Right atrium auricular region (tissue), 2 donors: ENCODE measurements at places on chromosomes 4 and X. TPM values are rescaled to one million over a fixed set of nuclear protein-coding genes. Genes with fewer than 3 reads are reported as not detected.

Gene CDS1
- total RNA-seq: 0.98 TPM

Gene PSMD10
- 22.5 TPM for total RNA-seq

DNA sequence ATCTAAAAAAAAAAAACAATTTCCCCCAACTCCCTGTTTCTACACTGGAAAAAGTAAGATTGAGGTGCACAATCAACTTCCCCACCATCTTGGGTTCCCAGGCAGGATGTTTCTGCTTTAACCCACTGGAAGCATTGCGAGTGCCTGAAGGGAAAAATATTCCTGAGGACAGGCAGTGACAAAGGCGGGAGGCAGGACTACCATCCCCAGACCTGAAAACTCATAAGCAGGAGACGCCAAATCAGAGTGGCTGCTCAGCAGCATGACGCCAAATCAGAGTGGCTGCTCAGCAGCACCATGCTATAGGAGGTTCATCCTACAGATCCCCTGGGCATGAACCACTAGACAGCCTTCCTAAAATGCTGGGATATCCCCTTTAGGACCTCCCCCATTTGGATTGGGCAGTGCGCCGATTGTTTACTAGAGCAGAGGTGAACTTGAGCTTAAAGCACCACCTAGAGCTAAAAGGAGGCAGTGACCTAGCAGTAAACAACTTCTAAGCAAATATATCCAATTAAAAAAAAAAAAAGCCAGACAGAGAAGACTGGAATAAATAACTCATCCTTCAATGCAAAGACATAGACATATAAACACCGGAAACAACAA is 35.0 kb upstream of the GK start:
- no peak for DNase-seq

DNA sequence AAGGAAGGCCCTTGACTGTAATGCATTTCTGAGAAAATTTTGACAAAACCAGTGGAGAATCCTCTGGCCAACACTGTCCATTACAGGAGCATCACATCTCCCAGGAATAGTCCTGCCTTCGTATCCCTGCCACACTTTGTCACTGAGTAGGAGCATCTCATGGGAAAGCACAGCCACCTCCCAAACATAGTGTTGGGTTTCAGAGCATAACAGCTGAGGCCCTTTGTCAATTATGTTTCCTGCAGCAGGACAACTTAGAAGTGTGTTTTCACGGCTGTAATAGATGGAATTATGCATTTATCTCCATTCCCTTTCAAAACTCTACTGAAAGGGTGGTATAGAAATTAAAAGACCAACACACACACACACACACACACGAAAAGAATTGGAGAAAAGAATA is 91.1 kb upstream of the SMAD1 start:
- DNase-seq: no peak

- DNase-seq: no peak
Observed at GRCh38 chr4:122224348-122224747, 72.2 kb downstream of the BLTP1 start.

- DNase-seq: no peak
Observed at GRCh38 chrX:133630362-133630761, 215.1 kb upstream of the GPC4 start.

DNA sequence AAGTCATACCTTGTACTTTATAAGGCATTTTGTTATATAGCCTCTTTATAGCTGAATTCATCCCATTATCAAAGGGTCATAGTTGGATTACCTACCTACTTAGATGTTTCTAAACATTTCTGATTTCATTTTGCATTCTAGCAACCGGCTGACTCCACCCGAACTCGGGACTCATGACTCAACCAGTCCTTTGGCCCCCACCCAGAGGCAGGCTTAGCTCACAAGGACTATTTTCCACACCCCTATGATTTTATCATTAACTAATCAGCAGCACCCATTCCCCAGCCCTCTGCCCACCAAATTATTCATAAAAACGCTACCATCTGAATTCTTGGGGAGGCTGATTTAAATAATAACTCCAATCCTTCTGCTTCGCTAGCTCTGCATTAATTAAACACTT is 79.9 kb upstream of the EGFL6 start:
- DNase-seq: peak; percentile 81

Gene CDK16
- 128 TPM for total RNA-seq

DNA sequence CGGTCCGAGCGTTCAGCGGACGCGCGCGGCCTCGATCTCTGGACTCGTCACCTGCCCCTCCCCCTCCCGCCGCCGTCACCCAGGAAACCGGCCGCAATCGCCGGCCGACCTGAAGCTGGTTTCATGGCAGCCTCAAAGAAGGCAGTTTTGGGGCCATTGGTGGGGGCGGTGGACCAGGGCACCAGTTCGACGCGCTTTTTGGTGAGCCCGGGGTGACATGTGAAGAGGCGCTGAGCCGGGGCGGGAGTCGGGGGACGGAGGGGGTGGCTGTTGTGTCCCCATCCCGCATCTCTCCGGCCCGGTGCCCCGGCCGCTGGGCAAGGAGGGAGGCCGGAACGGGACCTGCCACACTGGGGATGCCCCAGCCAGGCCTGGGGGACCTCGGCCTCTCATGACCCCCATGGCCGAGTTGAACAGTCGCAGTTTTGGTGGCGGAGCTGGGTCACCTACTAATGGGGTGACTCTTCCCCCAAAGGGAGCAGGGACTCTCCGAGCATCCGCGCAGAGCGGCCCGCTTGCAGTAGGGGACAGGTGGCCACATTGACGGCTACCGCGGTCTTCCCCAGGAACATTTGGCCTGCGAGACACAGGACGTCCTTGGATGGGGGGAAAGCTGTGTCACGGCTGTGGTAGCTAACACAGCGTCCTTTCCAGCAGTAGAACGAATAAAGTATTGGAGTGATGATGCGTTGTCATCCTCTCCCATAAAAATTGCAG is at the start of gene GK:
Gene GK, plus strand, starts transcription at position 9 of the 717 bp plus-strand sequence. Its CDS starts 115 bp downstream, at position 124.
- no peak for DNase-seq

DNA sequence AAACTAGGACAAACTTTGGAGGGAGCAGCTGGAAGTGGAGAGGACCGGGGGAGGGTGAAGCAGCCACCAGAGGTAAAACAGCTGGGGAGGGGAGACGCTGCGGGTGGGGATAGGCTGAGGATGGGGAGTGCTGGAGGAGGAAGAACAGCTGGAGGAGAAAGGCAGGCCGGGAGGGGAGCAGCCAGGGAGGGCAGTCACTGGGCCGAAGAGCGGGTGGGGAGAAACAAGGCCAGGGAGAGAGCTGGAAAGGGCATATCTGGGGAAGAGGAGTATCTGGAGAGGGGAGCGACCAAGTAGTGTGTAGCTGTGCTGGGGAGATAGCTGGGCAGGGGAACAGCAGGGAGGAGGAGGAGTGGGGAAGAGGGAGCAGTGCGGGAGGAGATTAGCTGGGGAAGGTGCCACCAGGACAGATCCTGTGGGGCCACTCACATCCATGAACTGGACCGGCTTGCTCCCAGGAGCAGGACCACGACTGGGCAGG is 2.7 kb downstream of the SLC38A5 start:
- DNase-seq: no peak

DNA sequence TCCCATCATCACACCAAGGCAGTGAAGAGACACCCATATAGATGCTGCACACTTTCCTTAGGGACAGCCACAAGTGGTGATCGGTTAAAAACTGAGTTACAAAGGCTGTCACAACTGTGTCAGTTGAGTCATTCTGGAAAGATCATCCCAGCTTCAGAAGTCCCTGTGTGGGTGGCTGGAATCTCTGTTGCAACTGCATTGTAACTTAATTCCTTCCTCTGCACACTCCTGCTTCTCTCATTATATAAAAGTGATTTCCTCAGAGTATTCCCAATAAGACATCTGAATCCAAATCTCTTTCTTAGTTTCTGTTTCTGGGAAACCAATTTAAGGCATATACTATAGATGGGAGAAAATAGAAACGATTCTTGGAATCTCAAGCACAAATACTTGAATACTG is 88.1 kb downstream of the FSTL5 start:
- no peak for DNase-seq

DNA sequence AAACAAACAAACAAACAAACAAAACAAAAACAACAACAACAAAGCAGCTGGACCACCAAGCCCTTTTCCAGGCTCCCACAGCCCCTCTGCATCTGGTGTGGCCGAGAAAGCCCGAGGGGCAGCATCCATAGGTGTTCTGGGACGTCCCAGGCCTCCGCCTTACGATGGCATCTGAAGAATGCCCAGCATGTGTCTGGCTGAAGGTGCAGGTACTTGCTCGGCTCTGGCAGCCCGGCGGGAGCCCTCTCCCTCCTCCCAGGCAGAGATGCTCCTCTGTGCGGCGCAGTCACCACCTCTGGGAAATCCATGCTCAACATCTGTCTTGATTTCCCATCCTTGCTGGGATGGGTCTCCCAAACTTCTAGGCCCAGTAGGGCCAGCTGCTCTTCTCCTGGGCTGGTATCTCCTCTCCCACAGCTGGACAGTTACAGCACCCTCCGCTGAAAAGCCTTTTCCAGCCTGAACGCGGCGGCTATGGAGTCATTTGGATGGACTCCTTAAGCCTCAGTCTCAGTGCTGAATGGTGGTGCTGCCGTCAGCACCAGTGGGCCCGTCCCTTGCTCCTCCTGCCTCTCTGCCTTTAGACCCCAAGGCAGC is 4.3 kb downstream of the PSAPL1 start:
- DNase-seq: no peak

Gene SPANXC
- not detected for total RNA-seq

Gene NDNF
- total RNA-seq: 0.51 TPM

DNA sequence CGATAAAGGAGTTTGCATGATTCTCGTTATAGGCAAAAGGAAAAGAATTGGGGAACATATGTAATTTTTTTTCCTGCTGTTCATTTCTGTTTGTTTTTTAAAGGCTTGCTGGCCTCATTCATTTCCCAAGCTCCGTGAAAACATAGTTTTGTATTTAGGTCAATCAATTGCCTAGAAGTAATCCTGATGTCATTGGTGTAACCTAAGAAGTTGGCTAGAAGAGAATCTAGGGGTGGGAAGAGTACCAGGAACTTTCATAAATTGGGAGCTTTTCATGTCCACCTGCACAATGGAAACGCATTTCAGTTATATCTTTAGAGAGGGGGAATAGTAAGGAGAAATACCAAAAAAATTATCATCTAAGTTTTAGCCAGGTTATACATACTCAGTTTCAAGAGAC is 3.8 kb downstream of the RAPGEF2 start:
- DNase-seq: no peak

Gene ITM2A
- 42.7 TPM for total RNA-seq

DNA sequence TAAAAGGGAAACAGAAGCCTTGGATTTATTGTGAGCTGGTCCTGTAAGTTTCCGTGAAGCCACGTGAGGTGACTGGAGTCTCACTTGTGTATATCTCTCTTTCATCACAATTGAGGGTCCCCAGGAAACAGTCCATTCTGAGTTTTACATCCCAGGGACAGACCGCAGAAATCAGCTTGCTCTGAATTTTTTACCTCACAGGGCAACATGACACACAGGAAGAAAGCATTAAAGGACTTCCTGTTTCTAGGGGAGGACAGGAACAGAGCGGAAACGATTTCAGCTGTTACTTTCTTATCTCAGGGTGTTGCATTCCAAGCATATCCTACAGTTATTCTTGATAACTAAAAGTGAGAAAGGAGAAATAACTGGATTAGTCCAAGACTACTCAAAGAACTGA is 553.5 kb downstream of the TRAM1L1 start:
- DNase-seq: no peak

DNA sequence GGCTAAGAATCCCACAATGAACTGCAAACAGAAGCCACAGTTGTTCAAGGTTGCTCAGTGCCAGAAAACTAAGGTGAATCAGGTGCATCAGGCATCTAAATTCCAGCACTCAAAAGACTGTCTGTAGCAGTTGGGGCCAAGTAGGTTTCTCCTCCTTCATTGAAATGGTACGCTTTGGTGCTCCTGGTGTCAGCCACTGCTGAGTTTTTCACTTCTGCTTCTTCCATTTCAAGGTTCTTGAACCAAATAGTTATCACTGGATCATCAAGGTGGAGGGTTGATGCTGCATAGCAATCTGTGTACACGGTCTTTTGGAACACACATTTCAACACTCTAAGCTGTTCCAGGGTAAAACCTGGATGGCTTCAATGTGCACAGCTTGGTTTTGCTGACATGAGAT is 74.4 kb downstream of the TMA16 start:
- no peak for DNase-seq

DNA sequence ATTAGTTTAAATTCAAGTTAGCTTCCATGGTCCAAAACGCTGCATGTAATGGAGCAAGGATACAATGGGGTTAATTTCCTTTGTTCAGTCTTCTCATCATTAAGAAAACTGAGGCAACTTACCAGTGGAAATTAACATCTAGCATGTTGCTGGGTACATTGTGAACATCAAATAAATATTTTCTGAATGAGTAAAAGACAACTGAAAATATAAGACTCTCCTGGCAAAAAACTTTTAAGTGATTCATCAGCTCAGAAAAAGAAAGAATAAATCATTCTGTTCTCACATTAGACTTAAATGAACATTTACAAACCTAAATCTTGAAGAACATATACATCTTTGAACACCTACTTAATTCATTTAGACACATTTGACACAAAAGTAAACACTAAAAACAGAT is 138.4 kb upstream of the ETNPPL start:
- no peak for DNase-seq

DNA sequence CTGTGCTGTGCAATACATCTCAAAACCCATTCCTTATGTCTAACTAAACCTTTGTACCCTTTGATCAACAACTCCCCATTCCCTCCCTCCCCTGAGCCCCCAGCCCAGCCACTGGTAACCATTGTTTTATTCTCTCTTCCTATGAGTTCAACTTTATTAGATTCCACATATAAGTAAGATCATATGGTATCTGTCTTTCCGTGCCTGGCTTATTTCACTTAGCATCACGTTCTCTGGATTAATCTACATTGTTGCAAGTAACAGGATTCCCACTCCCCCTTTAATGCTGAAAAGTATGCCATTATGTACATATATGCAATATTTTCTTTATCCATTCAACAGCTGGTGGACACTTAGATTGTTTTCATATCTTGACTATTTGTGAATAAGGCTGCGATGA is 119.4 kb downstream of the RNF150 start:
- no peak for DNase-seq

- no peak for DNase-seq
Observed at GRCh38 chrX:23373129-23373804, 38.6 kb downstream of the PTCHD1 start.

- DNase-seq: no peak
Observed at GRCh38 chrX:152444338-152444737, 6.8 kb downstream of the GABRA3 start.

DNA sequence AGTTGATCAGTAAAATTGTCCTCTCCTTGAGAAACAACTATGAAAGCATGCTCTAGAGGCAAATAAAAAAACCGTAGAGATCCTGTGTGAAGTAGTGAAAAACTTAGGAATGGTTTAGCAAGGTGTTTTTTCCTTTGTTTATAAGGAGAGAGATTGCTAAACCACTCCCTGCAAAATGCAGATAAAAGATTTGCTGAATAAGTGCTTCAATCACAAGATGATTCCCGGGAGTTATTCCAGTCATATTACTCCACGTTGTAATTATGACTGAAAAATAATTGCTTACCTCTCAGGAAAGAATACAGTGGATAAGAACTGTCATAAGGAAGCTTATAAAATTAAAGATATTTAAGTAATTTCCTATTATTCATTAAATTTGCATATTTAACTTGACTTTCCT is 2.8 kb downstream of the GK start:
- no peak for DNase-seq

Gene YIPF6
- total RNA-seq: 20.1 TPM

GRCh38 chrX:38277136-38277535 is 50.2 kb downstream of the RPGR start:
- no peak for DNase-seq
